ENCODE measurements at places on chromosomes 6 and 20.
A peak's percentile ranks its signal among the peaks of the same experiment; 100 is the strongest.

DNA sequence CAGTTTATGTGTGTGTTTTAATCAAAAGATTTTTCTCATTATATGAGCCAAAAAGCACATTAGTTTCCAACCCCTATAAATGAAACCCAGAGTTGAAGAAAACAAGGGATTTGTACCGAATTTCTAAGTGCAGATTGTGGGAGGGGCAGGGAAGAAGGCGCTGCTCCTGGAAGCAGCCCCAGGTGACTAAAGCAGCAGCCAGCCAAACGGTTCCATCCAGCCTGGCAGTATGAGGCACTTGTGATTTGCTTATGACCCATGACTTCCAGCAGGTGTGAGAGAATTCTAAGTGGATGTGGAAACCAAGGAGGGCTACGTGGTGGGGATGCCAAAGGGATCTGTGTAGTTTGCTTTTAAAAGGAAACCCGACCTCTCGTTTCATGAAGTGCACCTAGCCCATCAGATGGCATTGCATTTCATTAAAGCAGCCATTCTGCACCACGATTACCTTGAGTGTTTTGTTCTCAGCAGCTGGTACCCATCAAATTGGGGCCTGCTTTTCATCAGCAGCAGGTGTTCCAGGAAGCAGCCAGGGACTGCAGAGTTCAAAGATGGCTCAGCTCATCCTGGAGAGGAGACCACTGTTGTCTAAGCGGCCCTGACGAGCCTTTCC is 79.1 kb downstream of the DTD1 start:
- DNase-seq: no peak

GRCh38 chr6:126374372-126374771 is 34.5 kb downstream of the CENPW start:
- DNase-seq: no peak

- no peak for DNase-seq
Measured at GRCh38 chr6:14518515-14519217, 401.1 kb downstream of the CD83 start.

DNA sequence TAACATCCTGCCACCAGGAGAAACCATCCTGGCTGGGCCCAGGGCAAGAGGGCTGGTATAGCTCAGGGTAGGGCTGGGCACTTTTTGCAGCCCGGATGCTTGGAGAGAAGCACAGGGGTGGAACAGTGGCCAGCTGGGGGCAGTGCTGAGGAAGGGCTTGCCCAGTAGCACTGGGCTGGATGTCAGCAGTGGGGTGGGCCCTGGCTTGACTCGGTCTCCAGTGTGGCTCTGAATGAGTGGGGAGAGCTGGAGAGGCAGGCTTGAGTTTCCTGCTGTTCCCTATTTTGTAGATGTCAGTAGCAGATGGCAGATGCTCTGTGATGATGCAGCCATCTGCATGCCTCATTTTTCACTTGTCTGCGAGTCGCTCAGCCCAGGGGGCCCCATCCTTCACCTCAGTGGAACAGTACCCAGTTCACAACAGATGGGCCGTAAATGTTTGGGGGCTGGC is 56.3 kb upstream of the TULP1 start:
- DNase-seq: no peak

DNA sequence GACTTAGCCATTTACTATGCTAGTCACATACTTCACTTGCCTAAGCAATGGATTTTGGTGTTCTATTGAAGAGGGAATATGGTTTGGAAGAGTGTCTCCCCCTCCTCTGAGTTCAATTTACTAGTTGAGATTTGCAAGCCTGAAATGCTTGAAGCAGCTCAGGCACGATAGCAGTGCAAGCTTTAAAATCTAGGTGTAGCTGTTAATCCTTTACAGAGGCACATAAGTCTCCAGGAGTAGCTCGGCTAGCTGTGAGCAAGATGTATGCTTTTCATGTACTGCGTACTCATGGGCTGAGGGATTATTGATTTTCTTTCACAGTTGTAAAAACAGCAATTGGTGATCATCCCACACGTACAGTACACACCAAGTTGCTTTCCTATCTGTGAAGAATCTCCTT is 726 bp downstream of the FLRT3 start:
- DNase-seq: no peak

DNA sequence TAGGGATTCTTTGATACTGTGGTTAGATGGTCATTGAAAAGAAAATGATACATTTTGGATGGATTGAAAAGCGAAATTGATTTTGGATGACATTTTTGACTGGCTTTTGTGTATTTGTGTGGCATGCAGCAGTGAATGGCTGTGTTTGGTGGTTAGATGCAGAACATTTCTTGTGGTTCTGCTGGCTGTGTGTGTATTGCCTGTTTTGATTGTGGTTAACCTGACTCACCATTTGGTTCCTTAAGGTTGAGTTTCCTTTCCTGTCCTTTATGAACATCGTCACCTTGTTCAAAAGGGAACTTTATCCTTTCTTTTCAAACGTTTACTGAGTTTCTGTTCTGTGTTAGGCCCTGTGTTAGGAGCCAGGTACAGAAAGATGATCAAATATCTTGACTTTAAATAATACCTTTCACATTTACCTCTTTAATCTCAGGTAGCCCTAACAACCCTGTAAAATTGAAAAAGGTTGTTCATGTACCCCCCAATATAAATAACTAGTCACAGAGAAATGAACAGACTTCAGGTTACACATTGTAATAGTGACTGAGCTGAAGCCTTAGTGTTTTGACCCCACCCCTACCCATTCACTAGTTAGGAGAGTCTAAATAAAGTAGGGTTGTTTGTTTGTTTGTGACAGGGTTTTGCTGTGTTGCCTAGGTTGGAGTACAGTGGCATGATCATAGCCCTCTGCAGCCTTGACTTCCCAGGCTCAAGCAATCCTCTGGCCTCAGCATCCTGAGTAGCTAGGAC is 23.8 kb downstream of the ANKS1A start:
- no peak for DNase-seq

DNA sequence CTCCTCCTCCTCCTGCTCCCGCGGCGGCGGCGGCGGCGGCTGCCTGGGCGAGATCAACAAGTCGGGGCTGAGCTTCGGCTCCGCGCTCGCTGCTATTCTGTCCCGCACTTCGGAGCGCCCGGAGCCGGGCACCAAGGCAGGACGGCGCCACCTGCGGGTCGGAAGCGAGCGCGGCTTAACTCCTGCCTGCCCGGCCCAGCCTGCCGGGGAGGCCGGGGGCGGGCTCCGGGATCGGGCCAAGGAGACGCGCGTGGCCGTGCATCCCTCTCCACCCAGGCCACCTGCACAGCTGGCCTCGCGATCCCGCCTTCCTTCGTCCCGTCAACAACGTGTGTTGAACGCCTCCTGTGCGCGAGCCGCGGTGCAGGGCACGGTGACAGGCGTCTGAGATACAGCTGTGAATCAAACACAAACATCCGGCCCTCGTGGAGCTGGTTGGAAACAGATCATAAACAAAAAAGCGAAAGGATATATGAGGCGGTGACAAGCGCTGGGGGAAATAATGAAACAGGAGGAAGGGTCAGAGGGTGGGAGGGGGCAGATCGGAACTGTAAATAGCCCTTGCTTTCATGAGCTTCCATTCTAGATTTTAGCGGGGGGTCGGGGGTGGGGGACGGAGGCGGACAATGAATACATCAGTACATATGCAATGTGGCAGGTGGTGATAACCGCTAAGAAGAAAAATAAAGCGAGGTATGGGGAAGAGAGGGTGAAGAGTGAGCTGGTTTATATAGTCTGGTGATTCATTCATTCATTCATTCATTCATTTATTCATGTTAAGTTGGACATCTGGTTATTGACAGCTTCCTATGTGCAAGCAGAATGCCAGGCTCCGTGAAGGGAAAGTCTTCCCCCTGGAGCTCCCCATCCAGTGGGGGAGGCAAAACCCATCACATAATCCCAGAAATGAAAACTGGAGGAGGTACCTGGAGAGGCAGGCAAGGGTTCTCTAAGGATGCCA is 2.0 kb upstream of the KCNB1 start:
- peak; percentile 51 for DNase-seq

GRCh38 chr6:143536866-143537691 is 25.6 kb upstream of the FUCA2 start:
- peak; percentile 30 for DNase-seq

GRCh38 chr6:132257561-132257960 is 143.7 kb downstream of the MOXD1 start:
- DNase-seq: no peak

DNA sequence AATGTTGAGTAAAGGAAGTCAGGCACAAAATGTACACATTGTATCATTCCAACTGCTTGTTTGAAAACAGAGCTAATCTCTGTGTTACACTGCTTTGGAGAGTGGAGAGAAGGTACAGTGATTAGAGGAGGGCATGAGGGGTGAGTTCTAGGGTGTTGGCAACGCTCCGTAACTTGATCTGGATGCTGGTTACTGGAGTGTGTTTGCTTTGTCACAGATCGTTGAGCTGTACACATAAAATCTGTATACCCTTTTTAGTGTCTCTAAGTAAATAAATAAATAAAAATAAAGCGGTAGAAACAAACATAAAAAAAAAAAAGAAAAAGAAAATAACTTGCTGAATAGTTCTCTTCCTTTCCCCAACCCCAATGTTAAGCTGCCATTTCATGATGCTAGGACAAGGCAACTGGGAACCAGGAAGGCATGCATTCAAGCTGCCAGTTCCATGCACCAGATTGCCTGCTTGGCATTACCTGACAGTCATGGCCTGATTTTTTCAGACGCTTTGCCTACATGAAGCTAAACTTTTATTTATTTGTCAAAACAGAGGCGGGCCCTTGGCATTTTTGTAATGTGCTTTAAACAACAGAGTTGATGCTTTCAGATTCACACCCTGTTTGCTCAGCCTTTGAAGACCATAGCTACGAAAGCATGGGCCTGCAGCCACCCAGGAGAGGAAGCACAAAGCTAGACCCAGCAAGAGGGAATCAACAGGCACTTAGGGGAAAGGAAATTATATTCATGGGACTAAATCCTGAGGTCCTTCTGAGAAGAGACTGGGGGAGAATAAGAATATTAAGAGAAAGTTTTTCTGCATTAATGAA is 21.2 kb downstream of the TNFRSF21 start:
- DNase-seq: no peak

GRCh38 chr6:3635482-3635881 is 116.0 kb downstream of the PXDC1 start:
- peak; percentile 31 for DNase-seq

DNA sequence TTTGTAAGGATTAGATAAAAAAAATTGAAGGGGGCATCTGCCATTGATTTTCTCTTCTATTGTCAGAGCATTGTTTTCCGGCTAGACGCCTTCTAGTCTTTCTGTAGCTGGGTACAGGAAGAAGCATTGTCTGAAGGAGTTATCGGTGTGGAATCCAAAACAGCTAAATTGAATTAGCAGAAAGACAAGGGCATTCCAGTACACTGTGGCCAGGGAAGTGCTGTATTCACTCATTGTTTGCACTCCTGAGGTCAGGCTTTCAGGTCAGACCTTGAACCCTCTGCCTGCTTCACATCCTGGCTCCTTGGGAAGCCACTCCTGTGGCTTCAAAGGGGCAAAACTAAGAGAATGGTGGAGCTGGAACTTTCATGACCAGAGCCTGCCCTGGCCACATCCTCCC is 81.1 kb upstream of the SNAP25 start:
- DNase-seq: no peak
